ENCODE measurements at places on chromosomes 1 and 21. TPM values are rescaled to one million over a fixed set of nuclear protein-coding genes. Genes with fewer than 3 reads are reported as not detected.

Gene MYOM3
- 0.11 TPM for total RNA-seq

GRCh38 chr21:28754862-28755261 is 237.8 kb downstream of the LTN1 start:
- H3K27ac ChIP-seq = peak overlapping the region; percentile 19
- no peaks in the 10 kb centered on the region for H3K27me3 ChIP-seq
- H3K4me3 ChIP-seq = no peak overlapping the region

Gene ZBTB8B
- total RNA-seq = 3.5 TPM

- H3K4me3 ChIP-seq = no peak overlapping the region
- H3K36me3 ChIP-seq = peaks cover 3% of the 10 kb centered on the region
- no peaks in the 10 kb centered on the region for H3K4me1 ChIP-seq
- no peak overlapping the region for H3K27ac ChIP-seq
- DNase-seq = no peak
- H3K27me3 ChIP-seq = peaks cover 6% of the 10 kb centered on the region
Observed at GRCh38 chr21:36076878-36077655, 7.2 kb downstream of the CBR1 start.

GRCh38 chr1:47963568-47964358 is 33.4 kb downstream of the TRABD2B start:
- H3K4me1 ChIP-seq = peaks cover 22% of the 10 kb centered on the region
- peaks cover 10% of the 10 kb centered on the region for H3K27me3 ChIP-seq
- H3K27ac ChIP-seq = peak overlapping the region; percentile 85
- H3K36me3 ChIP-seq = no peaks in the 10 kb centered on the region
- no peak for DNase-seq
- no peak overlapping the region for H3K4me3 ChIP-seq

- H3K36me3 ChIP-seq = no peaks in the 10 kb centered on the region
- H3K27ac ChIP-seq = peak within 1 kb of the TSS; percentile 95
- H3K4me3 ChIP-seq = peak within 1 kb of the TSS; percentile 74
- peaks cover 6% of the 10 kb centered on the region for H3K4me1 ChIP-seq
- peak; percentile 63 for DNase-seq
- H3K27me3 ChIP-seq = no peaks in the 10 kb centered on the region
Observed at GRCh38 chr1:109687641-109688499, at the start of gene GSTM1. TSS of gene GSTM1 (plus strand) at chr1:109687817. CDS start at chr1:109687874, 57 bp downstream.

DNA sequence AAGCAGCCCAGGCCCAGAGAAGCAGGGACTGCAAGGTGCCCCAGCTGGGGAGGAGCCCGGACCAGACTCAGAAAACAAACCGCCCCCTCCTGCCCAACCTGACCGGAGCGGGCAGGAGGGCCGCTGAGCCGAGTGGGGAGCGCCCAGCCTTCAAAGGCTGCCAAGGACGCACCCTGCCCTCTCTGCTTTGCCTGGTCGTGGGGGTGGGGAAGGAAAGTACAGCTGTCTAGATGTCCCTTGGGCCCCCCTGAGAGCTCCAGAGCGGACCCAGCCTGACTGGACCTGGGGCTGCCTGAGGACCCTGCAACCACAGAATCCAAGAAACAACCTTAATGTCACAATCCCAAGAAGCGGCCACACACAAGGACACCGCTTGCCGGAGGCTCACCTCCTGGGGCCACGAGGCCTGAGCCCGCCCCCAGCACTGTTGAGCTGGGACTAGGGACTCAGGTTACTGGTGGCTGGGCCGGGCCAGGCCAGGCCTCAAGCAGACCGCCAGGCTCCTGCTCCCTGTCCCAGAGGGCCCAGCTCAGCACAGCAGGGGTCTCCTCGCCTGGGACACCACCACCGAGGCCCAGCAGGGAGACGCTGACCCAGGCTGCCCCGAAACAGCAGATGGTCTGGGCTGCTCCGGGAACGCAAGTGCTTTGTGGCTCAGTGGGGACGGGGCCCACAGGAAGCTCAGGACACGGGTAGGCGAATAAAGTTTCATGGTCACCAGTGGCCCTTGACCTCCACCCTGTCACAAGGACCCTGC is 1.4 kb downstream of the DVL1 start:
- H3K36me3 ChIP-seq = peaks cover 2% of the 10 kb centered on the region
- H3K27me3 ChIP-seq = peaks cover 2% of the 10 kb centered on the region
- H3K4me1 ChIP-seq = peaks cover 22% of the 10 kb centered on the region

GRCh38 chr1:41122851-41123518 is 101.5 kb upstream of the SLFNL1 start:
- no peak for DNase-seq
- no peak overlapping the region for H3K4me3 ChIP-seq
- H3K4me1 ChIP-seq = no peaks in the 10 kb centered on the region

Gene LCE1B
- not detected for total RNA-seq

Gene CYP4A11
- not detected for total RNA-seq

DNA sequence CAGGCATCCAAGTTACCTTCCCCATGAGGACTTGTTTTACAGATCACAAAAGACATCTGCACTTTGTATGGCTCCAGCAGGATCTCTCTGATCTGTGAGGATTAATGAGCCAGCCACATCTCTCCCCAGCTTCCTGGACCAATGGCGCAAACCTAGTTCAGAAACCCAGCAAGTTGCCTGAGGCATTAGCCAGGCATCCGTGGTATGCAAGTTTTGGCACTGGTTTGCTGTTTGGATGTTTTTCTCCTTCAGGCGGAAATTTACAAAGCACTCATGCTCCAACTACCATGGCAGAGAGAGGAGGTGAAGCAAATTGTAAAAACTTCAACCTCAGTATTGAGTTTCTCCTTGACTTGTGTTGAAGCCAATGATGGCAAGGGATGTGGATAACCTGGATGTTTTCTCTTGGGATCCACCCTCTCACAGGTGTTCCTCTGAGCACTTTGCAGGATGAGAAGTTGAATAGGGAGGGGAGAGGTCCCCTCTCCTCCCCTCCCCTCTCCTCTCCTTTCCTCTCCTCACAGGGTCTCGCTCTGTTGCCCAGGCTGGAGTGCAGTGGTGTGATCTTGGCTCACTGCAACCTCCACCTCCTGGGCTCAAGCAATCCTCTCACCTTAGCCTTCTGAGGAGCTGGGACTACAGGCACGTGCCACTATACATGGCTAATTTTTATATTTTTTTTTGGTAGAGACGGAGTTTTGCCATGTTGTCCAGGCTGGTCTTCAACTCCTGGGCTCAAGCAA is 25.6 kb upstream of the ENO1 start:
- H3K36me3 ChIP-seq = no peaks in the 10 kb centered on the region
- no peak overlapping the region for H3K4me3 ChIP-seq
- H3K4me1 ChIP-seq = peaks cover 37% of the 10 kb centered on the region

DNA sequence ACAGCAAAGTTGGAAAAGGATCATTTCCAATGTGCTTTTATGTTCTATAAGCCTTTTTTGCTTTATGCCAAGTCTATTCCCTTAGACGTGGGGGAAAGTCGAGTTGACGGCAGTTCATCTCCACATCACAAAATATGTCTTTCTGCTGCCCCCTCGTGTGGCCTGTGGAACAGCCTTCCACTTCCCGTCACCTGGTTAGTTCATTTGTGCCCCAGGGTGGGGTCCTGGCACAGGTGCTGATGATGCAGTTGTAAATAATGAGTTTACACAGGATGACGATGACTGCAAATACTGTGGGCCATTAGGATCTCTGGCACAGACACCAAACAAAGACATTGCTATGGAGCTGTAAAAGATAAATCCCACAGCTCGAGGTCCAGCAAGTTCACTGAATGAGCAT is 10.0 kb upstream of the OTUD3 start:
- H3K4me1 ChIP-seq = no peaks in the 10 kb centered on the region
- no peak overlapping the region for H3K27ac ChIP-seq
- no peak overlapping the region for H3K4me3 ChIP-seq
- peaks cover 9% of the 10 kb centered on the region for H3K27me3 ChIP-seq
- no peaks in the 10 kb centered on the region for H3K36me3 ChIP-seq
- DNase-seq = no peak

All from mesothelial cell of epicardium (in vitro differentiated cells).